Activated CD4-positive, alpha-beta T cell treated with anti-CD3 and anti-CD28 coated beads for 24 hours (primary cell): ENCODE measurements at places on chromosomes 11 and 22.

- no peak for DNase-seq
These were observed 13.2 kb downstream of the RGL4 start for GRCh38 chr22:23704062-23704461.

DNA sequence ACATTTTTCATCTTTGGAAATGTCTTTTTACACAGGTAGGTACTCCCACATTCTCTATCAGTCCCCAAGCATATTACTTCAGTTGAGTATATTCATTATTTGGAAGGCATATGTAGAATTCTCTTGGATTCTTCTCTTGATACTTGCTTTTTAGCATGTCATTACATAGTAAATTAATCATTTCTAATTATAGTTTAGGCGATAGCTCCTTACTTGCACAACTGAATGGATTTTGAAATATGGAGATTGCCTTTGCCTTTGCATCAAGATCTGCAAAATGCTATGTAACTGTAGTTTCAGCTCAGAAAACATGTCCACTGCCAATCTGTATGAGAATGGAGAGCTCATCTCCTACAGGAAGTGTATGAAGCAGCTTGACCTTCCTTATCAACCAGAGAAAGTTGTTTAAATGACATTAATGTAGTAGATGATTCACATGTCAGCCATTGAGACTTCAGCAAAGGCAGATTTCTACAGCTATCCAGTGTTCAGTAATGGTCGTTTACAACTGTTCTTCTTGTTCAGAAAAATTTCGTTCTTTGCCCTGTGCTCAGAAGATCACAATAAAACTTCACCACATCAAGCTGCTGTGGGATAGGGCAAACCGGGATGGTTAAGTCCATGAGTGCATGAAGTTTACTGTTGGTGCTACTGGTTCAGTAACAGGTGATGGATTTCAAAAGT lies 61.6 kb downstream of the PPP6R3 start:
- DNase-seq: no peak

GRCh38 chr22:19143967-19144400 lies 467 bp downstream of the ESS2 start:
- no peak for DNase-seq

DNA sequence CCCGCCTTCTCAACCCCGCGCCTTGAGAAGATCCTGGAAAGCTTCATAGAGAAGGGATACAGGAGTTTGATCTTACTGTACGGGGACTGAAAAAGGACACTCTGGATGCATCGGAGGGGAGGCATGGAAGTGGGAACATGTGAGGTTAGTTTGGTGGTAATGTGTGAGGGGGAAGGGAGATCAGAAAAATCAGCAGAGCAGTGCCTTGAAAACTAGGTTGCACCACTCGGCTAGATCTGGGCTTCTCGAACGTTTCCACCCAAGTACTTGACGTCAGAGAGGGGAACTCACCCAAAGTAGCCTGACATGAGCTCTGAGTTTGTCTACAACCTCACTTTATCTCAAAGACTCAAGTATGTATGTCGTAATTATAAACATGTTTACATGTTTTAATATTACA lies 14.5 kb downstream of the USP35 start:
- no peak for DNase-seq

DNA sequence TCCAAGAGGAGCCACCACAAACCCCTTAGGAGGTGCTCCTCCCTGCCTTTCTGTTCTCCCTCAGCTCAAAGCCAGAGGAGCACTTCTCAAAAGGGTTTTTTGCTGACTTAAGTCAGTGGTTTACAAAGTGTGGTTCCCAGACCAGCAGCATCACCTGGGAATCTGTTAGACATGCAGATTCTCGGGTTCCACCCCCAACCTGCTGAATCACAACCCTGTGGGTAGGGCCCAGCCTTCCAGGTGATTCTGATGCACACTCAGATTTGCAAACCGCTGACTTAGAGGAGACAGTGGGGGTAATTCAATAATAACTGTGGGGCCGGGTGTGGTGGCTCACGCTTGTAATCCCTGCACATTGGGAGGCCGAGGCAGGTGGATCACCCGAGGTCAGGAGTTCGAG lies 22.8 kb downstream of the CREB3L1 start:
- no peak for DNase-seq

GRCh38 chr22:25419247-25420113 lies 145.0 kb upstream of the GRK3 start:
- DNase-seq: no peak

- DNase-seq: no peak
These were observed 1090.7 kb downstream of the DLG2 start for GRCh38 chr11:84536456-84536855.

- no peak for DNase-seq
These were observed 338.0 kb downstream of the AASDHPPT start for GRCh38 chr11:106415510-106415909.

DNA sequence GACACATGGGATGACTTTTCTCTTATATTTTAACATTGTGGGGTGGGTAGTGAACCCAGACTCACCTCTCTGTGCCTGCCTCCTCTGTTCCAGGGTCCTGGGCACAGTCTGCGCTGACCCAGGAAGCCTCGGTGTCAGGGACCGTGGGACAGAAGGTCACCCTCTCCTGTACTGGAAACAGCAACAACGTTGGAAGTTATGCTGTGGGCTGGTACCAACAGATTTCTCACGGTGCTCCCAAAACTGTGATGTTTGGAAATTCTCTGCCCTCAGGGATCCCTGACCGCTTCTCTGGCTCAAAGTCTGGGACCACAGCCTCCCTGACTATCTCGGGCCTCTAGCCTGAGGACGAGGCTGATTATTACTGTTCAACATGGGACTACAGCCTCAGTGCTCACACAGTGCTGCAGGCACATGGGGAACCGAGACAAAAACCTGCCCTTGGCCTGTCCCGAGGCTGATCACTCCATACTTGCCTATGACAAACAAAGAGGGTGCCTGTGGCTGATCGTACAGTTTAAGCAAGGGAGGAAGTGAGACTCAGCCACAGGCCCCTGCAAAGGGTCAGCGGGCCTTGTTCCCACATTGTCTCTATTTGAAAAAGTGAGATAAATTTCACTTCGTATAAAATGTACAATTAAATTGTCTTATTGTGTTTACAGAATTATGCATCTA lies 43.7 kb upstream of the TOP3B start:
- DNase-seq: no peak

DNA sequence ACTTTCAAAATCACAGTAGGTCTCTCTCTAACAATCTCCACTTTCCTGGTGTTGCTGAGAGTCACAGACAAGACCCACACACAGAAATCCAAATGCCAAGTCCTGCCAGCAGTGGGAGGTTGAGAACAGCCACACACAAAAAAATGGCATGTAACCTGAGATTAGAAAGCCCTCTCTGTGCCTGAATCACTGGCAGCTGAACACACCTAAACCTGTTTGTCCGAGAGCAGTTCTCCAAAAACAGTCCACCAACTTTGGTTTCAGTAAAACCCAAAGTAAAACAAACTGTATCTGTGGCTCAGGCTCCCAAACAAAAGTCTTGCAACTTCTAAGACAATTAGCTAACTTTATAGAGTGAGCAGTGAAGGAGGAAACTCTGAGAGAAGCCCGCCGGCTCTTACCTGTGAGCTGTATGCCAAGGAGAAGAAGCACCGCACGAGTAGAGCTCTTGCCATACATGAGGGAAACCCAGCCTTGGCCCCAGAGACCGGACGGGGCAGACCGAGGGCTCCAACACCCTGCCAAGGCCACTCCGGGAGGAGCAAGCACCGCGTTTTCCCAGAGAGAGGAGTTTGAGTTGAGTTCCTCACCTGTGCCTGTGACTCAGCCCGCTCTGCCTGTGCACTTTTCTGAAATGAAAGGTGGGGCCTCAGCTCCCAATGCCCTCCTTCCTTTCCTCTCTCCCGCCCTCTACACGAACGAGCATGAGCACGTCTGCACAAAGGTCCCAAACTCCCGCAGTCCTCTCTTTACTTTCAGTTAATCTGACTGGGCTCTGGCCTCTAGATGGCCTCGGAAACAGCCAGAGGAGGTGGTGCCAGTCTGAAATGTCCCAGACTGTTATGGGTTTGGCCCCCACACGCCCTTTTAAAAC lies at the start of gene MPZL2:
Gene MPZL2, minus strand, starts transcription at position 603 of the 874 bp plus-strand sequence. Its CDS starts 144 bp downstream, at position 459.
- peak; percentile 30 for DNase-seq

GRCh38 chr11:5684036-5684645 lies 733 bp downstream of the TRIM5 start:
- DNase-seq: no peak

DNA sequence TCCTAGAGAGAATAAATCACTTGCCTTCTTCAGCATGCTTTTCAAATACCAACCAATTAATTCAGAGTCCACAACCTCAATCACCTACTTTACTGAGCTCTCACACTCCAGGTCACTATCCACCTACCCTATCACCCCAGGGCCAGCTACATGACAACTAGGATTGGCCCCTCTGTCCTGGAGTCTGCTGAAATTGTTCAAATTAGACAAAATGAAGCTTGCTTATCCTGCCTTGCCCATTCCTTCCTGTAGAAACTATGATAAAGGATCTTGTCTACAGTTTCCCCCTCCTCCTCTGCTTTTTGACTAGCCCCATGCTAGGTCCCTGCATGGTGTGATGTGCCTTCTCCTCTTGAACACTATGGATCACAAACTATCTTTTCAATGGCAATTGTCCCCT lies 94.5 kb downstream of the JRKL start:
- no peak for DNase-seq

DNA sequence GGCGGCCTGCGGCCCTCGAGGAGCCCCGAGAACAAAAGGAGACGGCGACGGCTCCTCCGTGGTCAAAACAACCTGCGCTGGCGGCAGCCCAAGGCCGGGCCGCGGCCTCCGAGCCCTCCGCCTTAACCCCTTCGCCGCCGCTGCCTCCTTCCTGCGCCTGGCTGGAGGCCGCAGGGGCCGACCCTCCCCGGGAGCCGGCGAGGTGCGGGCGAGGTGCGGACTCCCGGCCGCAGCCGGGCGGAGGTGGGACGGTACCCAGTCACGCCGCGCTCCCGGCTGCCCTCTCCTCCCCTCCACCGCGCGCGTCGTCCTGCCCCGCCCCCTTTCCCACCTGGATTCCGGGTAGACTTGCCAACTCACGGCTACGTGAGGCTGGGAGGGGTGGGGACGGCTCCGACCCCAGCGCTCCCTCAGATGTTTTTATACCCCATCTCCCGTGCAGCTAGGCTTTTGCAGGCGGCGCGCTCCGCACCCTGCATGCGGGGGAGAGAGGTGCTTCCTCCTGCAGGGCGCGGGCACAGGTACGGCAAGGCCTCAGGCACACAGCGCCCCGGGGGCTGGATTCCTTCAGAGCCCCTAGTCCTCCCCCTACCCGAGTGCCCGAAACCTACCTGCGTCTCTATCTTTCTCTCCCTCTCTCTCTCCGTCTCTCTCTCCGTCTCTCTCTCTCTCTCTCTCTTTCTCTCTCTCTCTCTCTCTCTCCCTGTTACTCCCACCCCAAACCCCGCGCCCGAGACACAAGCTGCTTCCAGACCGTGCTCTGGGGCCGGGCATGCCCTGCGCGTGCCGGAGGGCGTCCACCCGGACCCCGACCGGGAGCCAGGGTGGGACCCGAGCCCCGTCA lies 2.0 kb downstream of the PDGFB start:
- DNase-seq: no peak
